ENCODE measurements at places on chromosomes 2 and 18.

DNA sequence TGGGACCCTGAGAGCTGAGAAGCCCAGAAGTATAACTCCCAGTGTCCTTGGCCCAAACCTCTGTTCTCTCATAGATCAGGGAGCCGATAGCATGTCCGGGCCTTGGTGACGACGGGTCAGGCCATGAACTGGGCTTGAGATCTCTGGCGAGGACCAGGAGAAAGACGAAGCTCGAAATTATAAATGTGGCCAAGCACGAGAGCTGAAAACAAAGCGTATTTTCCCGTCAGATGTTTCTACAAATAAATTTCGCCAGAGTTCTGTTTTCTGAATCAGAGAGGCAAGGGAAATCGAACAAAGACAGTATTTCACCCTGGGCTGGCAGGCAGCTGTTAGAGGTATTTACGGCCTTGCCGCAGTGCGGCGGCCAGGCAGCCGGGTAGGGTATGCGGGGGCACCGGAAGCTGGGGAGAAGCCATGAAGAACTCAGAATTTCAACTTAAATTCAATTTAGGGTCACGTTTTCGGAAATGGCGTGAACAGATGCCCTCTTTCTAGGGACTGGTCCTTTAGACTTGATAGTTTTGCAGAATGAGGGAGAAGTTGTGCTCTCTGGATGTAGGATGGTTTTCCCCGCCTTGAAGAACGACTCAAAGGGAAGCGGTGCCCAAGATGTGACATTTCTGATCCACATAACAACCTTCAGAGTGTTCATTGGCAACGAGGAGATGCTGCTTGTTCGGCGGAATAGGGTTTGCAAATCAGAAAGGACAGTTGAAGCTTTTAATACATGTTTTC lies 9.6 kb downstream of the HOXD8 start:
- DNase-seq = no peak

DNA sequence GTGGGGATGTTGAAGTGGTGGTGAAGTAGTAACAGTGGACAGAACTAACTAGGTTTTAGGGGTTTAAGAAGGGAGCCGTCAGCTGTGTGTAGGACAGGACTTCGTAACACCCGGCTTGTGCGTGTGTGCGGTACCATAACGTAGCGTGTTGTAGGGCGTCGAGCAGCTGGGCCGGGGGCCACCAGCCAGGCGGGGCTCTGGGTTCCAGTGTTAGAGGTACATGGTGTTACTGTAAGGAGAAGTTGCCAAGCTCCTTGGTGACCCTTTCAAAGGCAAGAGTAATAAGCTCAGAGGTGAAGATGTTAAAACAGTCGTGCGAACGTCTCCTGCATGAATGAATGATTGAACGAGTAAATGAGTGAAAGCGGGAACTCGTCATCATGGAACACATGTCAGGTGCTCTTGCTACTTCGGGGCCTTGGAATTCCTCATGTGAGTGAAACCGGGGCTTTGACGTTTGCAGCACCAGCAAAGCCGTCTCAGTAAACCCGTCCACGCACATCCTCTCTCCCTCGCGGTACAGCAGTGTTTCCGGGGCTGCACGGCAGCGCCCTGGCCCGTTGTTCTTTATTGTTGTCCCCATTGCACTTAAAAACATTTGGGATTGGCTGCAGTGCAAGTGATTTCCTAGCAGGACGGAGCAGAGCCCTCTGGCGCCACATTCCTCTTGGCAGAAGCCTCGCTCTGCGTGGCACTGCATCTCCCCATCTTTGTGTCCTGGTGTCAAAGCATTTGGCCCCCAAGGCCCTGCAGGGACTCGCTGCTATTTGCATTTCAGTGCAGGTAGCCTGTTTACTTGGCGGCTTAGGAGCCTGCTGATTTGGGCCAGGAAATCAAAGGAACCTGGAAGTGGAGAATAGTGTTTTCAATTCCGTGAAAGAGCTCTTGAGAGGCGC lies 115.0 kb downstream of the GBX2 start:
- no peak for DNase-seq

DNA sequence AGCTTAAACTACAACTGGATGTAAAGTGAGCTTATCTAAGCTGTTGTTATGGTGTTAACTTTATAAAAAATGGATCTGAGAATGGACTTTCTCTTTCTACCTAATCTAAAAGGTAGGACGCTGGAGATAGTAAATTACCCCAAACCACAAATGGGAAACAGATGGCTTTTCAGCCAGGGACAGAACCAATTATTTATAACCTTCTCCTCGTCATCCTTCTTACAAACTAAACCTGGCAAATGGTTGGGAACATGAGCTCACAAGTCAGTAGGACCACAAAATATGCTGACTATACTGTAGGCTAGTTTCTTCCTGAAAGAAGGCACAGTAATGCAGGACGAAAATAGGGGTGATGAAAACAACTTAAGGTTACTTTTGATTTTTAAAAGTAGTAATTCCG lies 32.7 kb upstream of the ZDBF2 start:
- DNase-seq = no peak

DNA sequence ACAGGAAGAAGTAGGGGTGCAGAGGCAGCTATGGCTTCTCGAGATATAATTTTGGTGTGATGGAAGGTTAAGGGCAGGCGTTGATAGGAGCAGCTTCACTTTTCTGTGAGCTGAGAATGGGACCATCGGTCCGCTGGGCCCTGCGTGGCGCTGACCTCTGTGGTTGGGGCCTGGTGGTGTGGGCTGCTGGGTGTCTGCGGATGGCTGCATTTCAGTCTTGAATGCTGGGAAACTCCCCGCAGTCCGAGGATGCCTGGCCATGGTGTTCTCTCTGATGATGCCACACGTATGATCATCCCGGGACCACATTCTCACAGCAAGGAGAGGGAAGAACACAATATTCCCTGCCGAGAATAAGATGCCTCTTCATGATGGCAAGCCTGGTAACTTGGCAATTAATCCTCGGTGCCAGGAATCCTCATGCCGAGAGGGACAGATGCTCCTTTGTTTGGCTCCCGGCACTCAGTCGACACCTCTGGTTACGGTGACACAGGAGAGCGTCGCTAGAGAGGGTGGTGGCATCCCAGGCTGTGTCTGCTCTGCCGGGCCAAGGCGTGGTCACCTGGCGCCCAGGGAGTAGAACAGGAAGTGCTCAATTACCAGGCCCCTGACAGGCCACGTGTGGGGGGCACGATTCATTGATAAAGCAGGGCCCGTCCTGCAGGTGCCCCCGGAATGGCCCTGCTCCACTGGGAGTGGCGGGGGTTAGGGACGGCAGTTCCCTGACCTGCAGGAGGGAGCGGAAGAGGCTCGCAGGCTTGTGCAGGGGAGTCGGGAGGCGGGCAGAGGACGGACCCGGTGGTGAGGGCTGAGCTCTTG lies 119.4 kb upstream of the CTDP1 start:
- no peak for DNase-seq

DNA sequence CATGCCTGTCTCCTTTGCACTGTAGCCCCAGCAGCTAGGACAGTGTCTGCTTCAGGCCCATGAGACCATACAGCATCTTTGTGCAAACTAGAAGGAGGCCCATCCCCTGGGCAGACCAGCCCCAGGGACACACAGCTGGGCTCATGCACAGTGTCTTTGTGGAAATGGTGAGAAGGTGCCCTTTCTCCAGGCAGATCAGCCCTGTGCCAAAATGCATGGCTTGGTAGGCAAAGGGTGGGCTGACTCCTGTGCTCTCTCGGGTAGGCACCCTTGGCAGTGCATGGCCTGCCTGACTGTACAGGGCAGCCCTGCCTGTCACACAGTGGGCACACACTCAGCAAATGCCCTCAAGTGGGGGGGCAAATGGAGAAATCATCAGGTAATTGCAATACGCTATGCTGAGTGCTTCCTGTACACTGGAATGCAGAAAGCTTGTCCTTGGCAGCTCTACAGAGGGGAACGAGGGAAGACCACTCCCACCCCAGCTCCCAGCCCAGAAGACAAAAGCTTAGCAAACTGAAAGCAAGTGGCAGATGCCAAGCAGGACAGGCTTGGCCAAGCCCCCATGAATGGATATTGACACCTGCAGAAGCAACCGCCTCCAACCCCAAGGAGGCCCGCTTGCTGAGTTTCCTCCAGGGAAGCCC lies 21.6 kb downstream of the TNS1 start:
- DNase-seq = no peak

GRCh38 chr2:145096582-145096981 lies 576.7 kb upstream of the ZEB2 start:
- DNase-seq = no peak

- no peak for DNase-seq
These were observed 8.4 kb upstream of the INO80C start for GRCh38 chr18:35506024-35506712.

- DNase-seq = no peak
These were observed 1579.0 kb upstream of the NXPH2 start for GRCh38 chr2:140359056-140359771.

DNA sequence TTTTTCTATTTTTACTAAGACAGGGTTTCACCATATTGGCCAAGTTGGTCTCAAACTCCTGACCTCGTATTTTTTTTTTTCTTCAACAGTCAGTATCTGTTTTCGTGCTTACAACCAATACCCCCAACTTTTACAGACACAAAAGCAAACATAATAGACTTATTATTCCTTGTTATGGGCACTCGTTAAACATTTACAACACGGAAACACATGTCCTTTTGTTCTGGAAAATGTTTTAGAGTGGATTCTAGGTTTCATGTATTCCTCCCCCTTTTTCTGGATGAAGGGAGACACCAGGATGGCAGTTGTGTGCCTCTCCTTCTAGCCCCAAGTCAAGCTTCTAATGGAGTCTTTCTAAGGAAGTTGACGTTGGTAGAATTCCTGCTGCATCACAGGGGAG lies 88.8 kb downstream of the CD226 start:
- no peak for DNase-seq

- DNase-seq = no peak
These were observed 146.5 kb downstream of the DLGAP1 start for GRCh38 chr18:4308576-4308975.

- no peak for DNase-seq
These were observed 1.2 kb downstream of the MLPH start for GRCh38 chr2:237488295-237488694.

DNA sequence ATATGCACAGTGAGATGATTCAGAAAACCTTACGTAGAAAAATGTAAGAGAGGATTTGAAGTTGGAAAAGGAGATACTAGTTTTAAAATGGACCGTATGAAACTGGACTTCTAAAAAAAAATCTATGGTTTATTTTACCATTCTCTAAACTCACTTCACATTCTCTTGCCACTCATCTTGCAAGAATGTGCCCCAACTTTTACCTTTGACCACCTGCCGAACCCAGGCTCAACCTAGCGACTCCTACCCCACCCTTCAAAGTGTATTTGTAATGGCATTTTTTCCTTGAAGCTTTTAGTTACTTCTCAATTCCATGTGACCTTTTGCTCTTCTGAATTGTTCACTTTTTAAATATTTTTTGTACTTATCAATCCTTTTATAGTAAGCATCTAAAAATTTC lies 160.8 kb downstream of the PHLPP1 start:
- no peak for DNase-seq

DNA sequence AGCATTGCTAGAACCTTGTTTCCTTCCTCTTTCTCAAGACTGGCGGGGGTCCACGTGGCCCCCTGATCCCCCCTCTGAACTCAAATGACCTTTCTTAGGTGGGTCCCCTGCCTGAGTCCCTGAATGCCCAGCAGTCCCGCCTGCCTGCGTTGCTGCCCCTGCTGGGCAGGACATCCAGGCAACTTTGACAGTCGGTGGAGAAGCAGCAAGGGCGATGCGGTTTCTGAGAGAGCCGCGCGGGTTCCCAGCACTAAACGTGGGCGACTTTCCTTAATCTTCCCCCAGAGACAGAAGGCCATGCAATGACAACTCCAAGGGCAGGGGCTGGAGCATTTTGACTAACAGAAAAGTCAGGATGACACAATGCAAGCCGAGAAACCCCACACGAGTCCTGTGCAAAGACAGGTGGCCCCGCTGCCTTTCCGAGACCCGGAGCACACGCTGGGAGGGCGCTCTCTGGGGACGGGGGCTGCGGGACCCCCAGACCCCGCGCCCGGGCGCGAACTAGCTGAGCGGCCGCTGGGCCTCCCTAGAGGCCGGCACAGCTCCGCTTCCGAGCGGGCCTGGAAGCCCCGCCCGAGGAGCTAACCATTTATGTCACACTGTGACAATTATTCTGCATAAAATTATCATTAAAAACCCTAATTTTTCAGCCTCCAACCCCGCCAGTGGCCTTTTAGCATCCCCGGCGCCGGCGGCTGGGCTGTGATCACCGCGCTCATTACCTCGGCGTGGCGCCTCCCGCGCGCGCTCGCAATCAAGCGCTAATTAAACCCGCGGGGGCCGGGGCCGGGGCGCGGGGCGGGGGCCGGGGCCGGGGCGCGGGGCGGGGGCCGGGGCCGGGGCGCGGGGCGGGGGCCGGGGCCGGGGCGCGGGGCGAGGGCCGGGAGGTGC lies 27.4 kb downstream of the ASB18 start:
- no peak for DNase-seq
